ENCODE measurements at places on chromosomes 7 and 10.

GRCh38 chr10:119520283-119520682, 22.2 kb downstream of the RGS10 start:
- DNase-seq, result no peak

- DNase-seq, result no peak
These were observed 518.8 kb downstream of the CNTNAP2 start for GRCh38 chr7:146635205-146636032.

GRCh38 chr10:98959379-98959778, 276.3 kb downstream of the HPSE2 start:
- no peak for DNase-seq

DNA sequence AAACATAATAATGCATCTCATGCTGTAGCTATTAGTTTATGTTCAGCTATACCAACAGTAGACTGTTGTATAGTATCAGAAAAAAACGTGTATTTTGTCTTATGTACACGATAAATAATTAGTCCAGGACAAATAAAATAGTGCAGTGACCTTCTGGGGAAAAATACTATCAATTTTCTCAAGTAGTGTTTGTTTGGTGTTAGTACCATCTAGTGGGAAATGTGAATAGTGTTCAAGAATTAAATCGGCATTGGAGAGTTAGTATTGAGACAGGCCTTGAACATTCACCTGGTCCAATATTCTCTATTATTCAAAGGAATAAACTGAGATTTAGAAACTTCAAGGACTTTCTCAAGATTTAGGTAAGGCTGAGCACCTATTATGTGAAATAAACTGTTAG, 21.7 kb upstream of the OR2A5 start:
- DNase-seq, result no peak

GRCh38 chr7:28808796-28809533, 149.2 kb downstream of the TRIL start:
- no peak for DNase-seq

DNA sequence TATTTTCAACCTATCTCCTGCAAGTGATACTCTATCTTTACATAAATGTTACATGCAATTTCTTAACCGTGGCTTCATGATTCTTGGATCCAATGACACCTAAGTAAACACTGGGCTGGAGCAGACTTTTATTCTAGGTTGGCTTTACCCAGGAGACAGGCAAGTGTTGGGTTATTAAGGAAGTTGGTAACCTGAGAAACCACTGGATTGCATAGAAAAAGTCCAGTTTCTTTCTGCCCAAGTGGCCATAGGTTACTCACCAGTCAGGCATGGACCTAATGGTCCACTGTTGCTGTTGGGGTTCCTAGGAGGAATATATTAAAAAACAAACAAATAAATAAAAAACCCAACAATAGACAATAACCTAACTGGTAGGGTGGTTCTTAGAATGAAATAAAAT, 112.8 kb downstream of the SEMA3D start:
- no peak for DNase-seq

DNA sequence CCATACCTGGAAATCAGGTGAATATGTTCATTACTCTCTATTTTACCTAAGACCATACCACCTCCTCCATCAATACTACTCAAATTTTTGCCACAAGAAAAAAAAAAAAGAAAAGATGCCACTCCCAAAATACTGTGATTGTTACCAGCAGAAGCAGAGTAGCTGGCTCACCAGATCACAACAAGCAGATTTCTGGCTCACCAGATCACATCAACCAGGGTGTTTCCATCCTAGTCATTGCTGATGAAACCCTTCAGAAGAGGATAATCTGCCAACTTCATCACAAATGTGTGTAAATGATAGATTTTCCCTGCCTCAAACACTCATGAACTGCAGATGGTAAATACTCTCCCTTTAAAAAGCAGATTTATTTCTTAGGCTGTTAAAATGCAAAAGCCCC, 109.7 kb upstream of the NAMPT start:
- DNase-seq, result no peak

DNA sequence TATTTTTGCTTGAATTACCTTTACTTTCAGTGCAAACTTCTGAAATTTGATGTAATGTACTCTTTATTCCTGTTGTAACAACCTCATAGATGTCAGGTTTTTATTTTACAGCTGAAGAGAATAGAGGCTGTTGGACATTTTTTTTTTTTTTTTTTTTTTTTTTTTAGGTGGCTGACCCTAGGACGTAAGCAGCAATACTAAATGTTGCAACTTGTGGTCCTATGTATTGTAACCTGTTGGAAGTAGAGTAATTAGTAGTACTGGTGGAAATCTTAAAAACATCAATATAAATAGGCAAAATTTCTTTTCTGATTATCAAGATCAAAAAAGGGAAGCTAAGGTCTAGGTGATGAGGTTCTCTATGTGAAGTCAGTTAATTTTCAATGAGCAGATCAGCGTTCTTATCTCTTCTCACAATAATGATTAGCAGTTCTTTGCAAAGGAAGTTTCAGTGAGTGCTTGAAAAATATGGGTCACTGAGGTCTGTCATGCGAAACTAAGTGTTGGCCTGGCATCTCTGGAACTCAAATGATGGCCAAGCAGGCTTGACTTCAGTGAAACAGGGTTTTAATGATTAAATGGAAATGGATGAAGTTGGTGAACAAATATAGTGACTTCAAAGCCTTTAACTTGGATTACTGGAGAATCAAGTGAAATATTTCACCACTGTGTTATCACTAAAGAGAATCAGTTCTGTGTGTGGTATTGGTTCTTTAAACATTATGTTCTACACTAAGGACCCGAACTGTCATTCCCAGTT, 42.7 kb downstream of the BICC1 start:
- DNase-seq, result no peak

DNA sequence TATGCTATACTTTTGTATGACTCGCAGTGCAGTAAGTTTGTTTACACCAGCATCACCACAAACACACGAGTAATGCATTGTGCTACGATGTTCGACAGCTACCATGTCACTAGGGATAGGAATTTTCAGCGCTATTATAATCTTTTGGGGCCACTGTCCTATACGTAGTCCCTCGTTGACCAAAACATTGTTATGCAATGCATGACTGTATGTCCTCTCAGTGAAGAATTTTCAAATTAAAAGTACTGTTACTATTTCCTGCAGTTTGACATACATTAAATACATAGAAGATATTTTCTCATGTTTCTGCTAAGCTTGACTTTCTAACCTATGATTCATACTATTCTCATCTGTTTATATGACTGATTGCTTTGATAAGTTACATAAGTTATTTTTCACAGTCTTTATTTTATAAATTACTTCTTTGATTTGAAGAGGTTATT, 203.6 kb downstream of the VTI1A start:
- no peak for DNase-seq

DNA sequence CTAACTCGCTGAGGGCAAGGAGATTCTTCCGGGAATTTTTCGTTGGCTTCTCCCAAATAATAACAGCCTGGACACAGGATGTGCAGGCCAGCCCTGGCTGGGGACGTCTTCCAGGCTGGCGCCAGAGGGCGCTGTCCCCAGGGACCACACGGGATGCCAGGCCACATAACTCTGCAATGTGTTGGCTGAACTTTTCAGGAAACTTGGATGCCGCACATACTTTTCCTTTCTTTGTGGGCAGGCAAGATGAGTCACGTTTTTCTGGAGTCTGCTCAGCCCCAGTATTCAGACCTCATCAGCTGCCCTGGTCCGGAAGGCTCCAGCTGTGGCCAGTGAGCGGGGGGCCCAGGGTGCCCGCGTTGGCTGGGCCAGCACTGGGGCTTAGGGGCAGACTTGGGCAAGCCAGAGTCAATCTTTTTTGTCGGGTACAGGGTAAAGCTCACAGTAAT, 122.7 kb downstream of the PRKAG2 start:
- DNase-seq, result no peak

DNA sequence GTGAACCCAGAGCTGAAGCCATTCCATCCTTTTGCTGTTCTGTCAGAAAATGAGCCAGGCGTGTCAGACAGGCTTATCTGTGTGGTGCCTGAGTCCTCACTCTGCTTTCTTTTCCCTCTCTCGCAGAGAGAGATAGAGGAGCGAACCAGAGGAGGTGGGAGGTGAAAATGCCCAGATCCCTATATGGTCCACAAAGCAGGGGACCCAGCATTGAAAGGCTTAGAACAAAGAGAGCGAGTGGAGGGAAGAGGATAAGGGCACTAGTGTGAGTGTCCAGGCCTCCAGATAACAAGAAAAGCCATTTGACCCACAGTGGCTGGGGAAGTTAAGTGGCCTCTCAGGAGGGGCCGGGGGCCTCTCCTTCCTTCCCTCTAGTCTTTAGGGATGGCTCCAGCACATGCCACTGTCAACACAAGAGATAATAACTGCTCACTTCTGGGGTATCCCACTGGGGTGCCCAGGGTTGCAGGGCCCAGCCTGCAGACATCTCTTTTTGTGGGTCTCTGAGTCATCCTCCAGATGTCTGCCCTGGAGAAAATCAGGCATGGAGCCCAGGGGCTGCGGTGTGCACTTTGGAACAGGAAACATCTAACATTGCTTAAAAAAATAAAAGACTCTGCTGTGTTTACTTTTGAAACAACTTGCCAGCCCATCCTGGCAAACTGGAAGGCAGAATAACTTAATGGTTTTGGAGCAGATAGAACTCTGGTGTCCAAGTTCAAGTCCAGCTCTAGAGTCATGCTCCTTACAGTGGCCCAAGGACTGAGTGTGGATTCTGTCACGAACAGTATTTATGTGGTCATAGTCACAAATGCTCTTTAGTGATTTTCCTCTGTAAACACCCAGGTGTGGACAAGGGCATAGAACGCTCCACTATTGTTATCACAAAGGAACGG, 189.5 kb downstream of the CXCL12 start:
- DNase-seq, result no peak

DNA sequence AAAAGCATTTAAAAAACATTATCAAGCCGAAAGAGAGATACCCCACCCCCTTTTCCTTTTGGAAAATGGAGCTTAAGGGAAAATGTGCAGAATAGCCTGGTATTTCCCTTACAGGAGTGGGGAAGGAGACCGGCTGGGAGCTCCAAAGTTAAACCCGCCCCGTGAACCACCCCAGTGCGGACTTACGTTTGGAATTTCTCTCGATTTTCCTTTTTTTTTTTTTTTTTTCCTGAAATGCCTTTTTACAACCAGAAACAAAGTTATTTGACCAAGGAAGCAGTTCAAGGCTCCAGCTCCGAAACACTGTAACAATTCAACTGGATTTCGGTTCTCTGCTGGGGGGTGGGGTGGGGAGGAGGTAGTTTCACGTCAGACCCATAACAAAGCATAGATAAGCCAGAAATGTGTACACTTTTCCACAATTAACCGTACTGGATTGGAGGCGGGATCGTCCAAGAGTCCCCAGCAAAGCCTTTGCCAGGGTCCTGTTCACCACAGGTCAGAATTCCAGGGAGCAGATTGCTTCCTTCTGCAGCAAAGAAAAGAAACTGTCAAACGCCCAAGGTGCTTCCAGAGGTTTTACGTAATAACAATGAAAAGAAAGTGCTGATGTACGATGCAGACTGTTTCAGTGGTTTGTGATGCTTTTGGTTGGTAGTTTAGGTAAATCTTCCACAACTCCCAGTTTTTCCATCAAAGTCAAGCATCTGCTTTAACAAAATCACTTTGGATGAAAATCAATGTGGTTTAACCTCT, 6.7 kb downstream of the SKIDA1 start:
- no peak for DNase-seq

GRCh38 chr10:18159557-18159956, 19.3 kb downstream of the CACNB2 start:
- DNase-seq, result no peak

DNA sequence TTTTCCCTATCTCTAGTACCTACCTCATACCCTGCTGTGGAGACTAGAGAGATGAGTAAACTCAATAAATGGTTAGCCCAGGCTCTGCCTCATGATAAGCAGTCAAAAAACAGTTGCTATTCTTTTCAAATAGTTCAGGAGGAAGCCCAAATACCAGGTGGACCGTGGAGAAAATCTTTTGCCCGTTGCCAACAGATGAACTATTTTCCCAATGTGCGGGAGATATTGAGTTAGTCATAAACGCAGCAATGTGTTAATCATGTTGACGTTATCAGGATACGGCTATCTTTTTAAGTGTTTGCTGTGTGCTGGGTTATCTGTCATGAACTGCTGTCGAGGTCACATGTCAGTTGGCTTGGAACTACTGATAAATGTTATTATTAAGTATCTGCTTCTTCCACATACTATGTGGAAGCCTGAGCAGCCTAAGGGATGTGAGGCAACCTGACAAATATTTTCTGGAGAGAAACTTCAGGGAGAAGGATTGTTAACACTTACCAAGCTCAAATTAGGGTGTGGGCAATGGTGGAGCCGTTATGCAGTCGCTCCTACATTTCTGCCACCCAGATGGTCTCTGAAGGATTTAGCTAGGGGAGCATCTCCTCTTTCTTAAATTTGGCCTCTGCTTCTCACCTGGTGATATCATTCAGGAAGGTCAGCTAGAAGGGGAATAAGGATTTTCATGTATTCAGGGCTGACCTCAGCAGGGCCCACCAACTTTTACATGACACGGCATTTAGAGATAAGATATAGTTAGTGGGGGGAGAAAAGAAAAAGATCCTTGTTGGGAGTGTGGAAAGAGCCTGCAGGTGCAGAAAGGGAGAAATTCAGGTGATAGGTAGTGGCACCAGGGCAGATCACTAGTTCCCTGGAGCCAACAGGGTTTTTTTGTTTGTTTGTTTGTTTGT, 33.5 kb upstream of the SLC26A3 start:
- DNase-seq, result no peak

GRCh38 chr10:13816195-13816925, 229.6 kb downstream of the PRPF18 start:
- DNase-seq, result no peak

GRCh38 chr7:140778568-140778967, 82.1 kb downstream of the NDUFB2 start:
- no peak for DNase-seq

- no peak for DNase-seq
These were observed 139.0 kb downstream of the TPST1 start for GRCh38 chr7:66344166-66344565.

- no peak for DNase-seq
These were observed 13.6 kb downstream of the UNCX start for GRCh38 chr7:1246160-1246870.
